ENCODE measurements at places on chromosomes 12 and 14.

- no peak for DNase-seq
Measured at GRCh38 chr14:30673071-30673470, 51.0 kb downstream of the SCFD1 start.

- DNase-seq = no peak
Measured at GRCh38 chr14:20662968-20663732, 21.2 kb upstream of the RNASE4 start.

GRCh38 chr14:91356181-91356763 lies 61.3 kb downstream of the CCDC88C start:
- no peak for DNase-seq

DNA sequence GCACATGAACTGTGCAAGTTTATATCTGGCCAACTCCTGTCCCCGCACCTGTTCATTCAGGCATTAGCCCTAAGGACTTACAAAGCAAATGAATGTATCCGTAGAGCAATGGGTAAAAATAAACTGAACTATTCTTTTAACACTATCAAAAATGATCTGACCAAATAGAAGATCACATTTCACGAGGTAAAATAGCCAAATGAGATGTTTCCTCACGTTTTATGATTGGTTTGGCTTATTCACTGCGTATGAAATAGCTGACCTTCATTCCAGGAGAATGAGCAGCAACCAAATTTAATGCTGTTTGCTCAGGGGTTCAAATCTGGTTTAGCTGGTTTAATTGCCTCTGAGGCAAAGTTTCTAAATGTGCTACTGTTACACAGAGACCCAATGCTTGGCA lies 216.0 kb upstream of the EEA1 start:
- no peak for DNase-seq

GRCh38 chr12:119005913-119006312 lies 24.6 kb downstream of the SRRM4 start:
- DNase-seq = no peak

DNA sequence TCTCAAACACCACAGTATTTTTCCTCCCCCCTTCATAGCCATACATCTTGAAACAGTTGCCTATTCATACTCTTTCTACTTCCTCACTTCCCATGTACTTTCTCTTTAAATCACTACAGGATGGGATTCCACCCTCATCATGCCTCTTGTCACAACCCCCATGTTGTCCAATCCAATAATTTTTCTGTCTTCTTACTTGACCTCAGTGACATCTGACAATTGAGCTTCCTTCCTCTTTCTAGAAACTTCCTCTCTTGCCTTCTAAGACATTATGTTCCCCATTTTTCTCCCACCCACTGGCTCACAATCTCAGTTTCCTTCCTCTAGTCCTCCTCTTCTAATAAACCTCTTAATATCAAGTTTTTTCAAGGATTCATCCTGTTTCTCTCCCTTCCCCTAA lies 5.3 kb downstream of the C2CD5 start:
- DNase-seq = no peak

GRCh38 chr14:59507752-59508103 lies 23.4 kb downstream of the JKAMP start:
- no peak for DNase-seq

GRCh38 chr12:16163146-16163545 lies 114.3 kb downstream of the SLC15A5 start:
- DNase-seq = no peak

DNA sequence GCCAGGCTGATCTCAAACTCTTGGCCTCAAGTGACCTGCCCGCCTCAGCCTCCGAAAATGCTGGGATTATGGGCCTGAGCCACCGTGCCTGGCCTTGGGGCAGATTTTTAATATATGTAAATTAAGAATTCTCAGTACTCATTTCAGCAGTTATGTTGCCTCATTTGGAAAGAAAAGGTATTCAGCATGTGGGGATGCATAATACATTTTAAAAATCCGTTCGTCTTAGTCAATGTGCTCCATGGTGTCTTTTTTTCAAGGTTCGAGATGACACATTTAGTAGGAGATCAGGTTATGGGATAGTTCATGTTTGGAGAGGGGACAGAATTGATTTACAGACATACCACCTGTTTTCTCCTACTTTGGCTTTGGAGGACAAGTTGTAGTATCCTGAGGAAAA lies 10.2 kb downstream of the SYNE2 start:
- DNase-seq = no peak

- DNase-seq = no peak
Measured at GRCh38 chr14:35789651-35790050, 19.4 kb downstream of the RALGAPA1 start.

- no peak for DNase-seq
Measured at GRCh38 chr14:100088226-100088625, 23.0 kb downstream of the EVL start.

DNA sequence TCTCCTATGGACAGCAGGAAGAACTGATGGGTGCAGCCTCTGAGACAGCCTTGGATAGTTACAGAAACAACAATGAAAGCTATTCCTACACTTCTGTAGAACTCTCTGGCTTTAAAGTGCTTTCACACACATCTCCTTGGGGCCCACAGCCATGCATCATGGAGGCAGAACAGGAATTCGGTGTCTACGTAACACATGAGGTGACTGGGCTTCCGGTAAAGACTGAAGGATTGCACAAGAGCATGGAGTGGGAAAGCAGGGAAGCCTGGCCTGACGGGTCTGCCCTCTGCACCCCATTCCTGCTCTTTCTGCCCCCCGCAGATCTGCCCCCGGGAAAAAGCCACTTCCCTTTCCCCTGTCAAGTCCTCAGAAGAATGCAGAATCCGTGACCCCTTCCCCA lies 82.6 kb downstream of the VWF start:
- DNase-seq = no peak

DNA sequence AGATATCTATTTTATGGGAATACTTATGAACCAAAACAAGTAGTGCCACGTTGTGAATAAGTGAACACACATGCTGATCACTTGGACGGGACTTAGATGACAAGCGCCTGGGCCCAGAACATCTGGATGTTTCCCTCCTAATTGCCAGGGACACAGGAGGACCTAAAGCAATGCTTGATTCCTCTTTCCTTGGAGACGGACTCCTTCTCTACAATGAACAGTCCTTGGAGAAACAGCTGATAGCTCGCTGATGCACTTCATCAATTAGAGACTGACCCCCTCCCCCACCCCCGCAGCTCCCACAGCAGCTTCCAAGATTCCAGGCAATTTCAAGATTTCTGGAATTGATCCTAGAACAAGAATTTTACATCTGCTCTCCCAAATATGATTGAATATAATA lies 86.4 kb downstream of the ST8SIA1 start:
- no peak for DNase-seq

DNA sequence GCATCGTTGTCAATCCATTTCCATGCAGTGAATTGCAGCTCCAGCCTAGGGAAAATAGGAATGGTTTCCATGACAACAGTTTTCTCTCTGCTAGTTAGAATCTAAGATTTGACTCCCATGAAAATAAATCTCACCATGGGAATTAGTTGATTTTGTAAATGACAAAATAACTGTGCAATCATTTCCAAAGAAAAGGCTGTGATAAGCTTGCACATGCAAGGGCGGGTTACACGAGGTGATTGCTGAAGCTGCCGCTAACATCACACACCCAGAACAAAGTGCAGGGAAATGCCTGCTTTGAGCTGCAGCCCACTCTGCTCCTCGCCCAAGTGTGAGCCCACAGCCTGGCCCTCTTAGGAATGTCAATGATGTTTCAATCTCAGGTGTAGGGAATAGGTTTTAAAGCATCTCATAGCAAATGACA lies 53.8 kb downstream of the TRIM9 start:
- DNase-seq = no peak

DNA sequence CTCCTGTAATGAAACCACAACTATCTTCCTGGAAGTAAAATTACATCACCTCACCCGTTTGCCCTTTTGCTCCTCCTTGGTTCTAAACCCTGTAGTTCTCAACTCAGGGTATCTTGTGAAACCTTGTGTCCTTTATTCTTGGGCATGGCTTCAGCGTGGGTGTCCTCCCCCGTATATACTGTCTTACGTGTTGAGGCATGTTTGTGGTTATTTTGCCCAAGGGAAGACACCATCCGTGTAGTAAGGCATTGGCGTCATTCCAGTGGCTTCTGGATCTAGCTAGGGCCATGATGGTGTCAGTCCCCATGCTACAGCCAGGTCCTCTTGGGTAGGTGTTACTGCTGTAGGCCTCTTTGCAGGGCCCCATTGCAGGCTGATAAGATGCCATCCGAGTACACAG lies 115.4 kb downstream of the ZFP36L1 start:
- DNase-seq = no peak

DNA sequence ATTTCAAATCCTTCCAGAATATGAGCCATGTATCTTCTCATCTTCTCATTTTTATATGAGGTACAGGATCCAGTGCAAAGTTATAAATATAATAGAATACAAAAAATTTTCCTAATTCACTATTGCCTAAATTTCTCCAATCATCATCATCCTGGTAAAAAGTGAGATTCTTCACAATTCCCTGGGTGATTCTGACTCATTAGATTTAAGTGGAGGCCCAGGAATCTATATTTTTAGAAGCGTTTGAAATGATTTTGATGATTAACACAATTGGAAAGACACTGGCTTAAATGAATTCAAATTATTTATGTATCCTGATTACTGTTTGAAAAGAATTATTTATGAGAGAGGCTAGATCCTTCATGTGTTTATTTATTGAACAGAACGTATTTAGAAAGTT lies 380.3 kb upstream of the PDE3A start:
- DNase-seq = no peak

DNA sequence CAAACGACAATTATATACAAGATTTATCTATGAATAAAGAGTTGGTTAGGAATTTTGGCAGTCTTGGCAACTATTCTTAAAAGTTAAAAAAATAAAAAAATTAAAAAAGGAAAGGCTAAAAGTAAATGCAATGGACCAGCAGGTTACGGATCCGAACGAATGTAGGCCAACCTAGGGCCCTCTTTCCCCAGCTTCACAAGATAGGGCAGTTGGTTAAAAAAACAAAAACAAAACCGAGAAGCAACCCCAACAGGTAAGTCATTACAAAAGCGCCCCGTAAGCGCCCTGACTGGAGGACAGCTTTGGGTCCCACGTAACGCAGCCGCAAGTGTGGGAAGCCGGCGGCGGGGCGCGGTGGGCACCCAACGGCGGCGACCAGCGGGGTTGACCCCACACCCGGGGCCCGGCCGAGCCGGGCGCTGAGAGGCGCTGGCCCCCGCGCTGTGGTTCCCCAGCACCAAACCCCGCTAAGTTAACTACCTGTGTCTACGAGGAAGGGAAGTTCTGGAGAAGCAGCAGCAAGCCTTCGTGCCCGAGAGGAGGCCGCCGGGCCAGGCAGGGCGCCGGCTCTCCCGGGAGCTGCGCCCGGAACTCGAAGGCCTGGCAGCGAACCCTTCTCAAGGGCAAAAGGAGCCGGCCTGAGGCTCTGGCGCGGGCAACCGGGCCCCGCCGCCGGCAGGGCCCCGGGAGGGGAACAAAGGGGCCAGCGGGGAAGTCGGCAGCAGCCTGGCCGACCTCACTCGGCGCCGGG lies 882 bp downstream of the HECTD1 start:
- peak; percentile 72 for DNase-seq

DNA sequence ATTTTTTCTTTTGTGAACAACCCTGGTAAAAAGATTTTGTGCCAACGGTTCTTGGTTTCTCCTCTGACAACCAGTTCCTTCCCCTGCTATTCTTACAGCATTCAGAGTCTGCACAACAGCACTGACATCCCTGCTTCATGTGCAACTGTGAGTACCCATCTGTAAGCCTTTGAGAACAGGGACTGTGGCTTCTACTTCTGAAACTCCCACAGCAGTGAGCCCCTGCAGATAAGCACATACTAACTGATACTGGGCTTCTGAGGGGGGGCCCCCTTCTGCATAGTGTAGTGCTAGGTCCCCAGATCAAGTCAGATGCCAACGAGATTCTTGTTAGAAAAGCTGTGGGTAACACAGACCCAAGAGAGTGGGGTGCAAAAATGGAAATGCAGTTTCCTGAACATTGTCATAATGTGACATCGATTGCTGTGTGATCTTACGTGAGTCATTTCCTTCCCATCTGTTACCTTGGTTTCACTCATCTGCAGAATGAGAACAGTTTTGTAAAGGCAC lies 11.1 kb upstream of the NINJ2 start:
- DNase-seq = no peak

GRCh38 chr14:31944256-31945073 lies 132.6 kb upstream of the ARHGAP5 start:
- no peak for DNase-seq

GRCh38 chr14:82052778-82053177 lies 519.1 kb upstream of the SEL1L start:
- no peak for DNase-seq

- no peak for DNase-seq
Measured at GRCh38 chr12:86122846-86123468, 133.2 kb downstream of the MGAT4C start.

DNA sequence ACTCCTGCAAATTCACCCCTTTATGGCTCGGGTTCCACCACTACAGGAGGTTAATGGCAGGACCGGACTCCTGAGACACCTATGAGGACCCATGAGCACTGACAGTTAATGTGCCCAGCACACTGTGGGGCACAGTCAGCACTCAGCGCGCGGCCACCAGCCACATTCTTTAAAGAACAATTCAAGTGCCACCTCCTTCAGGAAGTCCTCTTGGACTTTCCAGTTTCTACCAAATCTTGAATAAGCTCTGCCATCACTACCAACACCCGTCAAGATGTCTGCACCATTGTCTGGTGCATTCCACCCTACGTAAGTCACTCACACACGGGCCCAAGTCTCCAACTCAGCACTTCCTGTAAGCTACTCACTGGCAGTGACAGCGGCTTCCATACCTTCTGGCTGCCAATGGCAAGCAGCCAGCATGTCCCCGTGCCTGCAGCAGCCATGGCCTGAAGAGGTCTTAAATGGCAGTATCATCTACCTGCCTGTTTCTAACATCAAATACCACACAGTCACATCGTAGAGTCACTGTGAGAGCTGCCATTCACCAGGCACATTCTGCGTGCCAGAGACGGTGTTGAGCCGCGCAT lies 48.5 kb downstream of the CDC42BPB start:
- no peak for DNase-seq

GRCh38 chr14:23353433-23353780 lies 720 bp upstream of the SLC22A17 start:
- no peak for DNase-seq

GRCh38 chr12:2640281-2640680 lies 154.5 kb upstream of the FKBP4 start:
- DNase-seq = no peak

DNA sequence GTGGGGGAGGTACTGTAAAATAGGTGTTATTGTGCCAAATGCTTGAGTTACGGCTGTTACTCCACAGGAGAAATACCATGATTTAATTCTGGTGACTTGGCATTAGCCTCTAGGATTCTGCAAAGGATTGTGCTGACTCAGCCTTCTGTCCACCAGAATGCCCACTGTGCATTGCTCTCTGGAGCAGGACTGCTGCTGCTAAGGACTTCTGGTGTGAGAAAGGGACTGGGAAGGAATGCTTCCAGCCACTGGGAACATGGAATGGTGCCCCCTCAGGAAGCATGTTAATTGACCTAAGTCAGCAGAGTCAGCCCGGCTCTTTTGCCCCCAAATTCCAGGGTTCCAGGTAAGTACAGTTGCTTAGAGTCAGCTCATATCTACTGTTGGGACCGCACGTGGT lies 32.9 kb downstream of the ZFHX2 start:
- no peak for DNase-seq

- no peak for DNase-seq
Measured at GRCh38 chr12:43094886-43095575, 457.0 kb downstream of the ADAMTS20 start.

- DNase-seq = no peak
Measured at GRCh38 chr12:19978193-19978592, 390.1 kb upstream of the PDE3A start.

GRCh38 chr12:69000074-69000473 lies 67.1 kb upstream of the CPM start:
- DNase-seq = no peak
